NCI-H2081 treated with DMSO at 0.1 percent for 48 hours (cell line): ENCODE measurements at places on chromosomes 7 and 10.

GRCh38 chr10:5509691-5510090, 10.3 kb upstream of the CALML5 start:
- DNase-seq, result no peak

- DNase-seq, result no peak
Observed at GRCh38 chr10:101237982-101238731, 8.9 kb upstream of the LBX1 start.

GRCh38 chr10:106949680-106950478, 214.6 kb downstream of the SORCS1 start:
- no peak for DNase-seq

DNA sequence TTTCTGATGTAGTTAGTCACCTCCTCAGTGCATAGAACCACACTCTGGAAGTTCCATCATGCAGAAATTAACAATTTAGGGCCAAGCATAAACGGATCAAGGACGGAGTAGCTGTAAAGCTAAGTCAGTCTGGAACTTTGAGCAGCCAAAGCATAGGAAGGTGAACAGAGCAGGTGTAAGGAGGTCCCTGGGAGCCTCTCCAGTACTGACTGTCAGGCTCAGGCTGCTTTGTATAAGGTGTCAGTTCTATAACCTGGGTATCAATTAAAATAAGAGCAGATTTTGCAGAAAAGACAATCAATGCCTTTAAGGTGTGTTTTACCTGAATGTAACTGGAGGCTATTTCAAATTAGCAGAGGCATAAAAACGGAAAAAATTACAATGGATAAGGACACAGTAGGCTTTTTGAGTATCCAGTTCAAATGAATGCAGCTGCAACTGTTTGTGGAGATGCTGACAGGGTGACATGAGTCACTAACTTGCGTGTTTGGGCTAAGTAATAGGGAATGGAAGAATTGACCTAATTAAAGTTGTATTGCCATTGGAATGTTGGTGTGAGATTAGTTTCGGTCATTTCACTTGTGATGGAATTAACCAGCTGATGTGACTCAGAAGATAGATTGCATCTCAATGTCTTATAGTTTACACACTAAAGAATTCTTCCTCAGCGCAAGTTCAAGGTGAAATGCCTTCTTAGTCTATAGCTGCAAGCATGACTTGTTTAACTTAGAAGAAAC, 417.9 kb upstream of the CNTNAP2 start:
- DNase-seq, result no peak

DNA sequence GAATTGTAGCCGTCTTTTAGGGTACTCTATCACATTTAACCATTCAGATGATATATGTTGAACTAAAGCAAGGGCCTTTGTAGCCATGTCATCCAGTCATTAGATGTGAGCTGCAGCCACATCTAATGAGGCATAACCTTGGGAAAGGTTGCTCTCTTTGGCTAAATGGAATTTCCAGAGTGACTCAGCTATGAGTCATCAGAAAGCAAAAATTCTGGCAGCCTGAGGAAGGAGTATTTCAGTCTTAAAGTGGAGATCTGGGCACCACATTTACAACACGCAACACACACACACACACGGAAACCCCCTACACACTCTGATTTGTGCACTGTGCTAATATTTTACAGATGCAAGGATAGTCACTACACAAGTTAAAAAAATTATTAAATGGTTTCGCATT, 176.9 kb upstream of the ZWINT start:
- no peak for DNase-seq

DNA sequence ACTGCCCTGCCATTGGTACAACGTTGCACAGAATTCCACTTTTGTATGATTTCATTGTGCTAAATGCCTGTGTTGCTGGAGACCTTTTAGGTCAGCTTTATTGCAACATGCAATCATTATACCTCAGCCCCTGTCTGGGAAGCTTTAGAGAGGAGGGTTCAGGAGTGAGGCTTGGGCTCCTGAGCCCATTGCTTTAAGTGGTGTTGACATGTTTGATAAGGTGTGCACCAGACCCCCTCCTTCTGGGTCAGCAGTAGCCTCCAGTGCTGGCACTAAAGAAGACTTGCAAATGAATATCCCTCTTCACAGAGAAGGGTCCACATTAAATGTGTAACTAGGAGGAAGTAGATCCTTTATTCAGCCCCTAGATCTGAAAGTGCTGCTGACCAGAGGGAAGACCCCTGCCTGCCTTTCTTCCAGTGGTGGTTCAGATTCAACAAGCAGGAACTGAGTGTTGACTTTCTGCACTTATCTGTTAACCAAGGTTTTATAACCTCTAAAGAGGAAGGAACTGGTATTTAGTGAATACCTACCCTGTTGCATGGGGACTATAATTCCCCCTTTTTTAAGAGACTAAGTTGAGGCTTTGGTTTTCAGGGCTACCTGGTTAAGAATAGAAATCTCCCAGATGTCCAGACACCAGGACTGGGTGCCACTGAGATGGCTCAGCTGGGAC, 369.4 kb upstream of the IGFBP3 start:
- DNase-seq, result no peak

DNA sequence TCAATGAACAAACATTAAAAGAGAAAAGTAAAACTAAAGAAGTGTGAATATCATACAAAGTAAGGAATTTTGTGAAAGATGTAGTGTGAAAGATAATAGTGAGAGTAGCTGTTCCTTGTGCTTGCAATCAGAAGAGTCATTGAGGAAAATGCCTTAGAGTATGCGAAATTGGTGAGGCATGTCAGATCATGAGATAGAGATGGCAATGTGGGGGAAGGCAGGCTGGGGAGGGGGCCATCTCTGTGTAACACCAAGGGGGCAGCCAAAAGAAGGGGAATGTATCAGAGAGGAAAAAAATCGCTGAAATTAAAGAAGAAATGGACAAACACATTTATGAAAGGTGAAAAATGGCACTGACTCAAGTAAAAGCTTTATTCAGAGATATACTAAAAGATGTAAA, 19.6 kb upstream of the PRKAR2B start:
- DNase-seq, result no peak

GRCh38 chr7:31043051-31043471, 9.0 kb upstream of the ADCYAP1R1 start:
- no peak for DNase-seq
